HCT116 (cell line): ENCODE measurements at places on chromosomes 1 and 21. TPM values are rescaled to one million over a fixed set of nuclear protein-coding genes. Genes with fewer than 3 reads are reported as not detected.

DNA sequence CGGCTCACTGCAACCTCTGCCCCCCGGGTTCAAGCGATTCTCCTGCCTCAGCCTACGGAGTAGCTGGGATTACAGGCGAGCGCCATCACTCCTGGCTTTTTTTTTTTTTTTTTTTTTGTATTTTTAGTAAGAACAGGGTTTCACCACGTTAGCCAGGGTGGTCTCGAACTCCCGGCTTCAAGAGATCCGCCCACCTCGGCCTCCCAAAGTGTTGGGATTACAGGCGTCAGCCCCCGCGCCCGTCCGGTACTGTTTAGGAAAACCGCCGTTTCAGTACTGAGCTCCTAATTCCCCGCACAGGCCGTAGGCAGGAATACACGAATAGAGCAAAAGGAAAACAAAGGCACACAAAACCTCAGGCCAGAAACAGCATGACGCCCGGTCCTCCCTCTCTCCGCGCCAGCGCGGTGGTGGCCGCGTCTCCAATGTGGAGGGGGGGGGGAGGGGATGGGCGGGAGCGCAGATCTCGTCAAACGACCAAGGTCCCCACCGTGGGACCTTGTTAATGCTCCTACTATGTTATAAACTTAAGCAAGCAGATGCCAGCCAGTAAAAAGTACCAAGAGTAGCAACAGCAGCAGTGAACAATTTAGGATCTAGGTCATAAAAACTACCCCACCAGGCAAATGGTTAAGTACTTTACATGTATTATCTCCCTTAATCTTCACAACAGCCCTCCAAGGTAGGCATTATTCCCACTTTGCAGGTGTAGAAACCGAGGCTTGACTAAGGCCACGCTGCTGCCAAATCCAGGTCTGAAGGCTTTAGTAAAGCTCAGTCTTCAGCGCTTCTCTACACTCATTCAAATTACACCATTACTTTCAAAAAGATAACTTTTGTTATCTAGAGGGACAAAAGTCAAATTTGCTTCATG is 648 bp upstream of the ADAR start:
- DNase-seq = no peak

GRCh38 chr21:42834726-42835191 is 44.6 kb downstream of the WDR4 start:
- no peak for DNase-seq

- no peak for DNase-seq
Observed at GRCh38 chr1:234660536-234661316, 50.7 kb upstream of the IRF2BP2 start.

GRCh38 chr1:41368366-41368765 is 7.1 kb downstream of the FOXO6 start:
- no peak for DNase-seq

- DNase-seq = peak; percentile 31
Observed at GRCh38 chr1:36008546-36009197, 75.2 kb upstream of the TEKT2 start.

- DNase-seq = no peak
Observed at GRCh38 chr1:203523667-203524066, 29.7 kb downstream of the OPTC start.

GRCh38 chr1:245571815-245572294 is 417.1 kb downstream of the KIF26B start:
- no peak for DNase-seq

- DNase-seq = no peak
Observed at GRCh38 chr1:22326931-22327330, 124.7 kb upstream of the ZBTB40 start.

DNA sequence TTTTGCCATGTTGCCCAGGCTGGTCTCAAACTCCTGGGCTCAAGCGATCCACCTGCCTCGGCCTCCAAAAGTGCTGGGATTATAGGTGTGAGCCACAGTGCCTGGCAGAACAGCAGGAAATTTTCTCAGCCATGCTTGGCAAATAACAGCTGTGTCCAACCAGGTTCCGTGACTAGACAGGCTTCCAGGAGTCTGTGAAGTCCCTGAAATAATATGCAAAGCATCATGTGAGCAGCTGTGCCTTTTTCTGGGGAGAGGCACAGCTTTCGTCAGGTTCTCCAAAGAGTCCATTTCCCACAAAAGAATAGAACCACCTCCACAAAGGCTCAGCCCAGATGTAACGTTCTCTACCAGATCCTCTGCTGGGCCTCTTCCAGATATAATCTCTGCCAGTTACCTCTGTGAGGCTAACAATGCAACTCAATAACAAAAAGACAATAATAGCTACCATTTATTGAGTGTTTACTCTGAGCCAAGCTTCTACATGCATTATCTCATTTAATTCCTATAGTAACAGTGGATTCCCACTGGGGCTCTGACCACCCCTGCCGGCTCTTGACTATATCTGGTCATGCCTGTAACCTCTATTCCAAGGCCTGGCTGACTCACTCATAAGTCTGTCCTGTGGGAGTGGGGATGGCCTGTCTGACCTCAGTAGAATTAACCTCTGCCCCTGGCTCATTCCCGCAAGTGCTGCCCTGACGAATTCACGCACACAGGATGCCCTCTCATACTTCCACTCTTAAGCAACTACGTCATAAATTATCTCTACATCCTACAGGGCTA is 4.0 kb upstream of the NKAIN1 start:
- DNase-seq = no peak

- DNase-seq = no peak
Observed at GRCh38 chr1:75583282-75583681, 27.6 kb downstream of the SLC44A5 start.

GRCh38 chr1:155681776-155682175 is 6.8 kb downstream of the YY1AP1 start:
- no peak for DNase-seq

DNA sequence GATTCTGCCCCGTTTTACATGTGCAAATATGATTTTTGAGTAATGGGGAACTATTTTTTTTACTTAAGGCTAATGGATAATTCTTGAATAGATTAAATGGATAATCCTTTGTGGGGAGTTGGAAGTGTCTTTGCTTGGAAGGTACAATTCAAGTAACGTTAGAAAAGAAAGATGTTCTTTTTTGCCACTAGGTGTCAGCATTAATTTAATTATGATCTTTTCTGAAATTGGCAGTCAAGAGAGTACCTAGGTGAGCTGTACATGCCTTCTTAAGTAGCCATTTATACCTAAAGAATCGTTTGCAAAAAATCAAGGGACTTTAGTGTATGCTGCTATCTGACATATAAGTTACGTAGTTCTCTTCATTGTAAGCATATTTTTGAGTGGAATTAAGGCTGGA is 2.2 kb downstream of the FBXO28 start:
- DNase-seq = peak; percentile 56

- no peak for DNase-seq
Observed at GRCh38 chr1:237393632-237394031, 351.6 kb downstream of the RYR2 start.

DNA sequence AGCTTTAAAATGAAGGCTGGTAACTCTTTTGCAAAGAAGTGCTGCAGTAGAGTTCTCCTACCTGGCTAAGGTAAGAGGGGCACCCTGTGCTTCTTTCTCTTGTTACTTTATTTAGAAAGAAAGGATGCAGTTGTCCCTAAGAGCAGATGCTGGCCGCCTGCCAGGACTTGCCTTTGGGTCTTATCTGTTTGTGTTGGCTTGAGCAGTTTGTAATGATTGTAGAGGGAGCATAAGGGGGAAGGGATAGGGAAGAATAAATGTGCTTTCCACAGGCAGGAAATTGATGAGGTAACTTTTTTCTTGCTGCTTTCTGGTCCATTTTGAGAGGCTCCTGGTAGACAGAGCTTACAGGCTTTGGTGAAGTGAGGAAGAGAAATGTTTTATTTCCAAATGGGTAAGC is 229.6 kb downstream of the HHAT start:
- no peak for DNase-seq

DNA sequence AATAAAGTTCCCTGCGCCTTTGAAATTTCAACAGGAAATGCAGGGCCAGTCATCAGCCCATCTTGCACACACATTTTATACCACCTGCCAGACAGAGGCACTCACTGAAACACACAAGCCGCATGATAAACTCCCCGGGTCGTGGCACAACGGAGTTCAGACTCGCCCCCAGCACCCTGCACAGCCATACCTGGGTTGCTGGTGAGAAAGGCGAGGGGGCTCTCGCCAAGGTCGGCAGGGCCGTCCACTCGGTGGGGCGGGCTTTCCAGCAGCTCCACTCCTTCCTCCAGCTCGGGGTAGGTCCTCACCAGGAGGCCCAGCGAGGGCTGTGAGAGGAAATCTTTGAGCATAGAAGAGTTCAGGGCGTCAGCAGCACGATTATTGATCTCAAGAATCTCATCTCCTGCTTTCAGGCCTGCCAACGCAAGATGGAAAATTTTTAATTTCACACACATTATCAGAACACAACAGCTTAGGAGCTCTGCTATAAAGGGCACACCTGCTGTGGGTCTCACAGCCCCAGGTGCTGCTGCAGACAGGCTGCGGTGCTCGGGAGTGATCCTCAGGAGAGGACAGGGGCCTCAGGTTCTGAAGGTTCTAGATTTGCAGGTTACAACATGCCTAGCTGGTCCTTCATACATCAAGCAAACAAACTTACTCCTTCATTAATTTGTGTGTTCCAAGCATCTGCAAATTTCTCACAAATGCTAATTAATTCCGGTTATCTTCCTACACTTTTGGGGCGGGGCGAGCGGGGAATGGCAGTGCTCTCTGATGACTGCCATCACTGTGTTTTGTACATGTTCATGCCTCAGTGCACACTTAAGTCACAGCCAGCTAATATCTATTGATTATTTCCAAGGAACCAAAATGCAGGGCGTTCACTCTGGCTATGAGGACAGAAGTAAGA is 144.2 kb upstream of the KRTAP19-8 start:
- no peak for DNase-seq

DNA sequence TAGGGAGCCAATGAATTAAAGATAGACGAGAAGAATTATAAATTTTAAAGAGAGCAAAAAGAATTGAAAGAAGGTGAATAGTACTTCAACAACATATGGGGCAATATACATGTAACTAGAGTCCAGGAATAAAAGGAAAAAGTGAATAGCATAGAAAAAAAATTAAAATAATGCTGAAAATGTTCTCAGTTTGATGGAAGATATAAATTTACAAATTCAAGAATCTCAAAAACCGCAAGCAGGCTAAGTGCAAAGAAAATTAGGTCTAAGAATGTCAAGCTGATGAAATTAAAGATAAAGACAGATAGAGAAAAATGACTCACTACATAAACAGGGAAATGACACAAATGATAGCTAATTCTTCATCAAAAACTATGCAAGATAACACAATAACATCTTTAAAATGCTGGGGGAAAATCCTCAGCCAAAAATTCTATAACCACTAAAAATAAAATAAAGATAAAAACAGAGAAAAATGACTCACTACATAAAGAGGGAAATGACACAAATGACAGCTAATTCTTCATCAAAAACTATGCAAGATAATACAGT is 326.3 kb downstream of the TBX15 start:
- DNase-seq = no peak

DNA sequence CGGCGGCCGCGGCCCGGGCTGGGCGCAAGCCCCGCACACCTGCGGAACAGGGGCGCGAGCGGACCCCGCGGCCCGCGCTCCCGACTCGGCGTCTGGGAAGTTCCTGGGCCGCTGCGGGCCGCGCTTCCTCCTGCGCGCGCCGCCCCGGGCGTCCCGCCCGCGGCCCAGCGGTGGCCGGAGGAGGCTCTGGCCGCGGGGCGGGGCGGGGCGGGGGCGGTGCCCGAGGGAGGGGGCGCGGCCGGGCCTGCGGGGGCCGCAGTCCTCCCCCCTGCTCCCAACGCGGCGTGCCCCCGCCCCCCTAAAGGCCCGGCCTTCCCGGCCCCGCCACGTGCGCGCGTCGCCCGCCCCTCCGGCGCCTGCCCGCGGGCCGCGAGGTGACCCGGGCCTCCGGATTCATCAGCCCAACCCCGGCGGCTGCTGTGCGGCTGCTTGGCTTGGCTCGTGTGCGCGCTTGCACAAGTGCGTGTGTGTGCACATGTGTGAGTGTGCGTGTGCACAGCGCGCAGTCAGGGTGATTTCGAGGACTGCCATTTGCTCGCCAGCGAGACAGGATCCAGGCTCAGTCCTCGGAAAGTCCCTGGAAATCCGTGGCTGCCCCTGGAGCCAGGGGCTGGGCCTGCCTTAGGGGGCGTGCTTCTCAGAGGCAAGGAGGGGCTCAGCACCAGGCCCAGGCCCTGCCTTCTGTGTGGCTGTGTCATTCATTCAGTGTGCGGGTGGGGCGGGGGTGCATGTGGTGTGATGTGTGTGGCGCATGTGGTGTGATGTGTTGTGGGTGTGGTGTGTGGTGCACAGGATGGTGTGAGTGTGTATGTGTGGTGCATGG is at the start of gene C2CD2:
Gene C2CD2 (minus strand): TSS at position 188 of the 823 bp plus-strand sequence. CDS start 370 bp downstream, outside the sequence.
- no peak for DNase-seq

DNA sequence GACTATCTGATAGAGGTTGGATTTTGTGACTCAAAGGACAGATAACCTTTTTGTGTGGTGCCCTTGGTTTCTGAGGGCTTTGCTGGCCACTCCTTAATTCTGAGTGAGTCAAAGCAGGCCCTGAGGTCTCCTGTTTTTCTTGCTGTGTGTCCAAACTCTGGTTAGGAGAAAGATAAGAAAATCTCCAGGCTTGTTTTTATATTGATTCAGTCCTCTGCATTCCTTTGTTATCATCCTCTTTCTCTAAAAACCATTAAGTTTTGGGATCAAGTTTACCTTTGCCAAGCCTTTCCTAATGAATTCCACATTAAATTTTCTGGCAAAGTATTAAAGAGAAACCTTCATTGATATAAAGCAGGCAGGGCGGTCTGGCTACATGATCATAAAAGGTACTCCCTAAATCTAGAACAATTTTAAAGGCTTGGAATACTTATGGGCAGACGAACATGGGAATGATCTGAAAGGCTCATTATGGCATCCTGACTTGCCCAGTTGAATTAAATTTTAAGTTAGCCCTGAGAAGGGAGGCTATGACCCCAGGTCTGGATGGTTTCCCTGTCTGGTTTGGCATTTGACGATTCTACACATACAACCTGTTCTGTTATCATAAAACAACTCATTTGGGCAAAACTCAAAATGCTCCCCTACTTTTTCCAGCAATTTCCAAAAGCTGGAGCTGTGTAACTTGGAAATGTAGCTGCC is 20.8 kb downstream of the ZBTB8B start:
- no peak for DNase-seq

GRCh38 chr1:228647523-228648444 is 87.5 kb upstream of the RHOU start:
- DNase-seq = peak; percentile 78

WDR64 gene
- total RNA-seq = not detected

PADI1 gene
- total RNA-seq = 0.37 TPM

PTGS2 gene
- 0.91 TPM for total RNA-seq

NAV1 gene
- 22.8 TPM for total RNA-seq

TMPRSS3 gene
- not detected for total RNA-seq

OR2G2 gene
- not detected for total RNA-seq

GBP4 gene
- 0.05 TPM for total RNA-seq

KRTAP19-3 gene
- not detected for total RNA-seq

ZYG11A gene
- 0.05 TPM for total RNA-seq

TSTD1 gene
- total RNA-seq = 116 TPM

SPATA46 gene
- total RNA-seq = not detected

FCGR3B gene
- total RNA-seq = not detected
